ENCODE measurements at places on chromosomes 5 and 9.

DNA sequence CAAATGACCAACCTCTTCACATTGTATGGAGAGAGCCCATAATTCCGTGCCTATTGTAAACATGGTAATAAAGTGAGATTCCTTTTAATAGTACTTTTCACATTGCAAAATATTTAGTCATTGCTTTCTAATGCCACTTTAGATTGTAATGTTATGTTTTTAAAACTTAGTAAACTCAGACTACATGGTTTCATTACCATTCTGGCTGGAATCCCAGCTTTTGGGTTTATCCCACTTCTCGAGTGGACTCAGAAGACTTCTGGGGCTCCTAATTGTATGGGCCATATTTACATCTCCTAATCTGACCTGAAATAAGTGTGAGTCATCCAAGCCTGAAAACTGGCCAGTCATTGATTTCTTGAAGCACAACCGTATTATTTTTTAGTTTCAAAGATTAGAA, 217.6 kb downstream of the CAAP1 start:
- DNase-seq: no peak

GRCh38 chr5:5066276-5067186, 73.6 kb upstream of the ADAMTS16 start:
- no peak for DNase-seq

GRCh38 chr5:71903808-71904207, 184.7 kb downstream of the CARTPT start:
- DNase-seq: no peak

GRCh38 chr5:91875196-91875779, 492.2 kb upstream of the ARRDC3 start:
- DNase-seq: no peak

GRCh38 chr5:38448568-38449350, 107.7 kb downstream of the LIFR start:
- DNase-seq: no peak
